ENCODE measurements at places on chromosomes 7 and 10.

GRCh38 chr10:15797346-15797745 lies 63.0 kb downstream of the MINDY3 start:
- no peak for DNase-seq

- no peak for DNase-seq
Measured at GRCh38 chr7:44187636-44188416, 1.4 kb downstream of the GCK start.

DNA sequence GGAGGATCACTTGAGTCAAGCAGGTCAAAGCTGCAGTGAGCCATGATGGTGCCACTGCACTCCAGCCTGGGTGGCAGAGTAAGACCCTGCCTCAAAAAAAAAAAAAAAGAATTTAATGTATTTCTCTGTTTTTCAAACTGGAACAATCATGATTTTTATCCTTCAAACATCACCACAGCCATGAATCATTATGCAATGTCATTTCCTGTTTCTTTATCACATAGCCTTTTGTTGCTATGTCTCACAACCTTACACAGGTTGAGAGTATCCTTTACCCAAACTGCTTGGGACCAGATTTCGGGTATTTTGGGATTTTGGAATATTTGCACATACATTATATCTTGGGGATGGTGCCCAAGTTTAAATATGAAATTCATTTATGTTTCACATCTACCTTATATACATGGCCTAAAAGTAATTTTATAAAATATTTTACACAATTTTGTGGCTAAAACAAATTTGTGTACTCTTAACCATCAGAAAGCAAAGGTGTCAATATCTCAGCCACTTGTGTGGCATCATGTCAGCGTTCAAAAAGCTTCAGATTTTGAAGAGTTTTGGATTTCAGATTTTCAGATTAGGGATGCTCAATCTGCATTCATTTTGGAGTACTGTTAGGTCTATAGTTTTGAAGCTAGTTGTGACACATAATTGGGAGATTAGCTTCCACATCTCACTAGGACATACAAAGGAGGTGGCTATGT lies 8.2 kb downstream of the NT5C3A start:
- no peak for DNase-seq

GRCh38 chr10:43278216-43278615 lies 11.4 kb upstream of the RASGEF1A start:
- DNase-seq = no peak

Measured in activated T-cell treated with anti-CD3 and anti-CD28 coated beads, Interleukin-2, amount 50 U/mL, for 72 hours (primary cell).